Spinal cord (tissue), 10 donors: ENCODE measurements at places on chromosomes 4 and X.

DNA sequence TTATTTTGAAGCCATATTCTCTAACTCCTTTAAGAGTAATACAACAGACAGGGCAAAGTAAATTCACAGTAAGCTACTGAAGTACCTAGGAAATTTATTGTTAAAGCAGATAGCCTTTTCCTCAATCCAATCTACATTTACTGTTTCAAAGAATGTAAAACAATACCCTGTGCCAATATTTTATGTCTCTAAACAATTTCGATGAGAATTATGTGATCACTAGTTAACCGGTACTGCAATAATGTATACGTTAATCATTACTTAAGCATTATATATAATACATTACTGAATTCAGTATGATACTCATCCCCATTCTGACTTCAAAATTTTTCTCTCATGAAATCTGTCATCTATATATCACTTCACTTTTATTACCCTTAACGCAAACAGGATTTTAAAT is 28.5 kb downstream of the KLHL13 start:
- no peaks in the 10 kb centered on the region for H3K36me3 ChIP-seq
- H3K4me1 ChIP-seq = no peaks in the 10 kb centered on the region
- no peak overlapping the region for H3K4me3 ChIP-seq
- no peak overlapping the region for H3K27ac ChIP-seq
- H3K27me3 ChIP-seq = no peaks in the 10 kb centered on the region
- no peak for DNase-seq

DNA sequence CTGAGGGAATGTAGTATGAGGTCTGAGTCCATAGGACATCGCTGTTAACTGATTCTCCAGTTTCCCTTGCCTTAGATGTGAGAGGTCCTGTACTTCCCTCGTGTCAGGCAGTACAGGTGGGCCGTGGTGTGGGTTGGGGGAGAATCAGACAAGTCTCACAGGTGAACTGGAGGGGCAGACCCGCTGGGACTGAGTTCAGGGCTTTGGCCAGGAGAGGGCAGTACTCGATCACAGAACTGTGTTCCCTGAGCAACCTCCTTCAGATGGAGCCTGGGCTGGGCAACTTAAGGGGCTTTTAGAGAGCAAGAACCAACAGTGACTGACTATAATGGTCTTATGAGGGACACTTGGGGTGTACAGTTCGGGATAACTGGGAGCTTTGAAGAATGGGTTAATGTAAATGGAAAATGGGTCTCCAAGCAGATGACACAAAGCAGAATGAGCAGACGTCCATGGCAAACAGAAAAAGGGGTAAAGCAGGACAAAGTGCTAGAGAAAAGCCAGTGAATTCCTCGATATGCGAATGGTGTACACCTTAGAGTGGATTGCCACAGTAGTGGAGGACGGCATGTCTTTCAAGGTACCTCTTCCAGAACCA is 83.6 kb downstream of the CCNG2 start:
- no peaks in the 10 kb centered on the region for H3K27me3 ChIP-seq
- no peak overlapping the region for H3K27ac ChIP-seq
- H3K4me3 ChIP-seq = no peak overlapping the region
- no peaks in the 10 kb centered on the region for H3K36me3 ChIP-seq
- no peaks in the 10 kb centered on the region for H3K4me1 ChIP-seq

DNA sequence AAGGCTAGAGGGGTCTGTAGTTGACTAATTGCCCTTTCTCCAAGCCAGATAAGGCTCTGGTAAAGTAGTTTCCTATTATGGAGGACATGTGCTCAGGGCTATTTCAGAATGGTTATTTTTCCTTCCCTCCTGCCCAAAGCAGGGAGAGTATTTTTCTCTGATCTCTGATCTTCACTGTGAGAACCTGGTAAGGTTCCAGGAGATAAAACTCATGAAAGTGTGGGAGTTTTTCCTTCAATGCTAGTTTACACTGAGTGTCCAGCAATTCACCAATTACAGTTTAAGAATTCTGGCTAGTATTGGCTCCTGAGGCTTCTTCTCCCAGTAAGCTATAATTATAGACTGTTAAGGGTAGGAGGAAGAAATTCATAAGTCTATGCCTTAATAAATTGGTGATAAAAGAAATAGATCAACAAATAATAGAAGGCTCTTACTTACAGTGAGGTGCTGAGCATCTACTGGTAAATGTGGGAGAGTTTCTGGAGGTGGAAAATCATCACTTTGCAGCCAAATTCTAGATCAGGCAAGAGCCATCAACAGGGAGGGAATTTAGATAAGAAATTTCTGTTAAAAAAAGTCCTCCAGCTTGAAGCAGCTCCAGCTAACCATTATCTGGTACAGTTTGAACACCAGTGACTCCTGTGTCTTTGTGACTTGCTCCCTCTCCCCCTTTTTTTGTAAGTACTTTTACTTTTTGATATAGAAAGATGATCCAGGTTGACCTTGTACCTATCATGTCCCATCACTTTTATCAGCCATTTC is 30.9 kb downstream of the CASP6 start:
- no peak overlapping the region for H3K4me3 ChIP-seq
- DNase-seq = no peak
- H3K27ac ChIP-seq = no peak overlapping the region
- H3K36me3 ChIP-seq = no peaks in the 10 kb centered on the region

- no peaks in the 10 kb centered on the region for H3K27me3 ChIP-seq
- DNase-seq = no peak
- H3K4me1 ChIP-seq = no peaks in the 10 kb centered on the region
- no peak overlapping the region for H3K27ac ChIP-seq
- peaks cover 3% of the 10 kb centered on the region for H3K36me3 ChIP-seq
Measured at GRCh38 chr4:101086801-101087586, 260.3 kb downstream of the PPP3CA start.

DNA sequence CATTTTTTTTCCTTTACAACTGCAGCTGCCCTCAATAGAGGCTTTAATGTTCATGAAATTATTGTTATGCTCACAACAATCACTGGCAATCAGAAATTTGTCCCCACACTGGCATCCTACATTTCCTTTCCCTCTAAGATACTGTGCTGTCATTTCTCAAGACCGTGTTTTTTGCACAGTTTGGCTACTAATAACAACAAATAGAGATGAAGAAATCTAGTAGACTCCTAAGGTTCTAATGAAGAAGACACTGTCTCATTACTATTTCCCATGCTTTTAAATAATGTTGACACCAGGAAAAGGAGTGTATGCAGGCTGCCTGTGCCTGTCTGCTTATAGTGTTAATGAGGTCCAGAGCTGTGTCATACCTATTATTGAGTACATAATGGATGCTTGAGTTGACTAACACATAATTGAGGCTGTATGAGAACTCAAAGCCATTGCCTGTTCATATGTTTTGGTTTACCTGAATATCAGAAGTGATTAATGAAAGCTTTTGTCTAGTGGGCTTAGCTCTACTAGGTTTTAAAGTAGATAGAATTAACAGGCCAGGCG is 1.5 kb upstream of the EIF4E start:
- H3K27me3 ChIP-seq = no peaks in the 10 kb centered on the region
- H3K27ac ChIP-seq = no peak overlapping the region
- peaks cover 4% of the 10 kb centered on the region for H3K36me3 ChIP-seq

DNA sequence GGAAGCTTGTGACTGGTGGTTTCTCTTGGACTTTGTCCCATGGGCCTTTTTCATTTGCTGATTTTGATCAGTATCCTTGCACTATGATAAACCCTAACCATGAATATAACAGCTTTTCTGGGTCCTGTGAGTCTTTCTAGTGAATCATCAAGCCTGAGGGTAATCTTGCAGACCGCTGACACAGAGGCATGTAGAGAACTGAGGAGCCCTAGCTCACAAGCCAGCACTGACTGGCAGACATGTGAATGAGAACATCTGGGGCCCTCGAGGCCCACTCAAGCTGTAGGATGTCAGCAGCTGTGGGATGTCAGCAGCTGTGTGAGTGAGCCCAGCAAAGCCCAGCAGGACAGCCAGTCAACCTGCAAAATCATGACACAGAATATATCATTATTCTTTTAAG is 36.7 kb downstream of the HMGB3 start:
- H3K27me3 ChIP-seq = no peaks in the 10 kb centered on the region
- no peaks in the 10 kb centered on the region for H3K36me3 ChIP-seq
- DNase-seq = no peak
- H3K27ac ChIP-seq = no peak overlapping the region
- no peak overlapping the region for H3K4me3 ChIP-seq

GRCh38 chr4:174217273-174218126 is 66.0 kb downstream of the FBXO8 start:
- no peaks in the 10 kb centered on the region for H3K36me3 ChIP-seq
- no peak overlapping the region for H3K27ac ChIP-seq
- peaks cover 86% of the 10 kb centered on the region for H3K27me3 ChIP-seq
- H3K4me1 ChIP-seq = peaks cover 28% of the 10 kb centered on the region
- DNase-seq = no peak

GRCh38 chrX:10031746-10032145 is 64.6 kb downstream of the CLDN34 start:
- peaks cover 3% of the 10 kb centered on the region for H3K27me3 ChIP-seq
- no peaks in the 10 kb centered on the region for H3K4me1 ChIP-seq
- H3K36me3 ChIP-seq = no peaks in the 10 kb centered on the region

DNA sequence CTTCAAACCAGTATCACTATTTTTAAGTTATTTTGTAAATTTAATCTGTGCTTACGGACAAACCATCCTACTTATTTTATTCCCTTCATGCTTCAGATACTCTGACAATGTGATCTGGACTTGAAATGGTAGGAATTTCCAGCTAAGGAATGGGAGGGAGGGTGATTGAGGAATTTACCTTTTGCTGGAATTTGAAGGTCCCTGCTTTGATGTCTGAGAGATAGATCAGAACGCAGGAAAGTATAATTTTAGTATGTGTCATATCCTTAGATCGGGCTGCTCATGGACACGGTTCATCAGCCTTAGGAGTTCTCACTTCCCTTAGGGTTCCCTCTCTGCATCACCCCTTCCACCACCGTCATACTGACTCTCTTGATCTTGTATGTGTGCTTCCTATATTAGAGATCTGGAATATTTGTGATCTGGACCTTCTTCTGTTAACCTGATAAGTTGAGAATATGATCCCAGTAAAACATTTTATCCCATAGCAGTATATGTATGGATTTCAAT is 16.8 kb downstream of the OCRL start:
- no peak overlapping the region for H3K27ac ChIP-seq
- H3K4me3 ChIP-seq = no peak overlapping the region
- no peaks in the 10 kb centered on the region for H3K4me1 ChIP-seq
- no peak for DNase-seq
- H3K36me3 ChIP-seq = peaks cover 4% of the 10 kb centered on the region

DNA sequence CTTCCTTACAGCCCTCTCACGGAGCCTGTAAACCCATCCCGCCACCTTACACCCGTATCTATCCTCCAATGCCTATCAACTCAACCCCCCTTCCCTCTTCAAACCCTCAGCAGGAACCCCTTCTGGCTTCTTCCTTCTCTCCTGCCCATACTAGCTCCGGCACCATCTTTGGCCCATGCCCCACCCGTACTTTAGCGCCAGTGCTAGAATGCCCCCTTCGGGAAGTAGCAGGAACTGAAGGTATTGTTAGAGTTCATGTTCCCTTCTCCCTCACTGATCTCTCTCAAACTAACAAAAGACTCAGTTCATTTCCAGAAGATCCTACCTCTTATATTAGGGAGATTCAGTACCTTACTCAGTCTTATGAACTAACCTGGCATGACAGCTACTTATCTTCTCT is 2.7 kb upstream of the UGT2B15 start:
- H3K4me3 ChIP-seq = no peak overlapping the region
- no peak overlapping the region for H3K27ac ChIP-seq
- H3K36me3 ChIP-seq = no peaks in the 10 kb centered on the region
- H3K27me3 ChIP-seq = no peaks in the 10 kb centered on the region
- no peak for DNase-seq

DNA sequence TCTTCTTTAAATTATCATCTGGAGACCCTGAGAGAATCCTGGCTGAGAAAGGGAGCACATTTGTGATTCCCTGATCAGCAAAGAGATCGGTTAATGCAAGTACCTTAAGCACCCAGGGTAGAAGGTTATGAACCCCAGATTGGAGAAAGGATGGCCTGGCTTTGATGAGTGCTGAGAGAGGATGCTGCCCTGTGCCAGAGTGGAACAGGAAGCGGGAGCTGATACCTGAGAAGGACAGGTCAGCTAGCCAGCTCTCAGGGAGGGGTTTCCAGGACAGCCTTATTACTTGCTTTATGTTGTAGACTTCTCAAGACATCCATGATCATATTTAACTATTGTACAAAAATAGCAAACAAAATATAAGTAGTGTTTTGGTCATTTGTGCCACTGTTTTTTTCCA is 141.9 kb downstream of the GATB start:
- H3K27me3 ChIP-seq = no peaks in the 10 kb centered on the region
- H3K4me3 ChIP-seq = no peak overlapping the region
- DNase-seq = no peak
- H3K27ac ChIP-seq = no peak overlapping the region

GRCh38 chr4:104969394-104970082 is 177.1 kb upstream of the TET2 start:
- H3K27me3 ChIP-seq = no peaks in the 10 kb centered on the region
- no peak overlapping the region for H3K4me3 ChIP-seq
- no peak overlapping the region for H3K27ac ChIP-seq

DNA sequence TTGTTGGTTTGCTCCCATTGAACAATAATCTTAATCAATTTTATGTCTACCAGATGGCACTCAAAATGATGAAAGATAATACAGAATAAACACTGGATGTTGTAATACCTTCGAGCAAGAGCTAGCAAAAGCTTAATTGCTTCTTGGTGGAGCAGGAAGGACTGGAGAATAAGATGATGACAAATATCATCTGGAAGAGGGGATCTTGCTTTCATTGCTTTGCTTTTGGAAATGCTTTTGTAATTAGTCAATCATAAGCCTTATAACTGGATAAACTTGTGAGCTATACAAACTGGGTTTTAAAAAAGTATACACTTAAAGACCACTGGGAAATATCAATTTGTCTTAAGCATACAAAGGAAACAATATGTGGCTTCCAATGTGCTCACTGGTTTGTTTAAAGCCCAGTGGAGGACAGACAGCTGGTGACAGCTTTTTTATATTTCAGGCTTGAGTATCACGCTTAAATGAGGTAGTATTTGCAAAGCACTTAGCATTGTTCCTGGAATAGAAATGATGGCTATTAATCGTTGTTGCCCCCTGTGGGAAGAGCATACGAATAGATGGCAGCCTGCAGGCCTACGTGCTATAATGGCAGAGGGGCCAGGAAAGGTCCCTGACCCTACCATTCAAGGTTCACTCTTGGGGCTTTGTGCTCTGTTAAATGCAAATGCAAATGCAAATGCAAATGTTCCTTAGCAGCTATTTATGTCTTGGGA is 61.2 kb downstream of the TMEM150C start:
- H3K36me3 ChIP-seq = peaks cover 5% of the 10 kb centered on the region
- H3K27ac ChIP-seq = no peak overlapping the region
- H3K27me3 ChIP-seq = no peaks in the 10 kb centered on the region
- H3K4me3 ChIP-seq = no peak overlapping the region

- no peaks in the 10 kb centered on the region for H3K36me3 ChIP-seq
- H3K4me3 ChIP-seq = no peak overlapping the region
- H3K4me1 ChIP-seq = no peaks in the 10 kb centered on the region
- no peak for DNase-seq
- H3K27ac ChIP-seq = no peak overlapping the region
Measured at GRCh38 chrX:87338510-87338909, 179.1 kb upstream of the KLHL4 start.

DNA sequence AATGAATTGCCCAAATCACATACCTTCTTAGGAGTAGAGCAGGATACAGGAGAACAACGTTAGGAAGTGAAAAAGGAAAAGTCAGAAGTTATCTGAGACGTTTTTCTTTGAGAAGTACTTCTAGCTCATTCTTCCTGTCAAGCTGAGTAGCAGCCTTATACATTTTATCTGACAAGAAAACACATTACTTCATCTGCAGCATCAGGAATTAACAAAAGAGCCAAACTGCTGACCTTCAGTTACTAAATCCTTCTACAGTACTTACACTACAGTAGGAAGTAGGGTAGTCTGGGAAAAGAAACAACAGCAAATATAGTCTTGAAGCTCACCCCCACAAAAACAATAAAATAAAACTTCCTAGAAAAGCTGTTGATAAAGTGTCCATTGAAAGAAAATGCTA is 57.0 kb downstream of the ATP11C start:
- no peak overlapping the region for H3K27ac ChIP-seq
- H3K4me3 ChIP-seq = no peak overlapping the region
- no peaks in the 10 kb centered on the region for H3K4me1 ChIP-seq
